ENCODE measurements at places on chromosomes 12 and 14. TPM values are rescaled to one million over a fixed set of nuclear protein-coding genes. Genes with fewer than 3 reads are reported as not detected.

LRTM2 gene
- total RNA-seq: not detected

BCL2L14 gene
- not detected for total RNA-seq

DNA sequence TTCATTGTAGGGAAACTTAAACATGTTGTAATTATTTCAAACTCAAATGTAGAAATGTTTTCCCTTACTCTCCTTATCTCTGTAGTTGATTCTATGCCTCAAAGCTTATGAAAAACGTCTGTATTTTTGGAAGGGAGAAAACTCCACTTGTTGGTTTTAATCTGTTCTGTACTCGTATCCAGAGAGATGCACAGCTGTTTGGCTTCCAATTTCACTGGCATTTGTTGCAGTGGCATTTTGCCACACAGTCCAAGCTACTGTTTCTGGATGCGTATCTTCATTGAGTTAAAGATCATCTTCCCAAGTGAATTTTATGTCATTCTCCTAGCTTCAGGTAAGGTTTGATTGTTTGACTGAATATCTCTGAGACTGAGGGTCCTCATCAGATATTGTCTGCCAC, 481.4 kb downstream of the TRHDE start:
- no peak for DNase-seq

GRCh38 chr12:3461391-3461790, 29.6 kb upstream of the PRMT8 start:
- no peak for DNase-seq

DNA sequence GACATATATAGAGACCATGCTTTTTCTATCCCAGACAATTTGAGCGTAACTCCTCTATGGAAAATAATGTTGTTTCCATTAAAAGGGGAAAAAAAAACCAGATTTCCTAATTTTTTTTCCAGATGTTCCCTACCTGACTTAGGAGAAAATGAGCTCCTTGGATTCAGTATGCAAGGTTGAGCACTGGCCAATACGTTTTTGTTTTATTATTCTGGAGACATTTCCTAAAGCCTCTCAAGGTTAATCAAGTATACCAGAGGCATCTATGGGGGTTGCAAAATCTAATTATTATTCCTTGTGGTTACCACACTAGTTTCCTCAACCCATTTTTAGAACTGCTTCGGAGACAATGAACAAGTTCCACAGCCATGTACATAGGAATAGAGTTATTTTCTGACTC, 291.3 kb downstream of the SLC16A7 start:
- DNase-seq: no peak

- DNase-seq: no peak
Measured at GRCh38 chr14:22753586-22753985, 12.9 kb upstream of the OXA1L start.

DNA sequence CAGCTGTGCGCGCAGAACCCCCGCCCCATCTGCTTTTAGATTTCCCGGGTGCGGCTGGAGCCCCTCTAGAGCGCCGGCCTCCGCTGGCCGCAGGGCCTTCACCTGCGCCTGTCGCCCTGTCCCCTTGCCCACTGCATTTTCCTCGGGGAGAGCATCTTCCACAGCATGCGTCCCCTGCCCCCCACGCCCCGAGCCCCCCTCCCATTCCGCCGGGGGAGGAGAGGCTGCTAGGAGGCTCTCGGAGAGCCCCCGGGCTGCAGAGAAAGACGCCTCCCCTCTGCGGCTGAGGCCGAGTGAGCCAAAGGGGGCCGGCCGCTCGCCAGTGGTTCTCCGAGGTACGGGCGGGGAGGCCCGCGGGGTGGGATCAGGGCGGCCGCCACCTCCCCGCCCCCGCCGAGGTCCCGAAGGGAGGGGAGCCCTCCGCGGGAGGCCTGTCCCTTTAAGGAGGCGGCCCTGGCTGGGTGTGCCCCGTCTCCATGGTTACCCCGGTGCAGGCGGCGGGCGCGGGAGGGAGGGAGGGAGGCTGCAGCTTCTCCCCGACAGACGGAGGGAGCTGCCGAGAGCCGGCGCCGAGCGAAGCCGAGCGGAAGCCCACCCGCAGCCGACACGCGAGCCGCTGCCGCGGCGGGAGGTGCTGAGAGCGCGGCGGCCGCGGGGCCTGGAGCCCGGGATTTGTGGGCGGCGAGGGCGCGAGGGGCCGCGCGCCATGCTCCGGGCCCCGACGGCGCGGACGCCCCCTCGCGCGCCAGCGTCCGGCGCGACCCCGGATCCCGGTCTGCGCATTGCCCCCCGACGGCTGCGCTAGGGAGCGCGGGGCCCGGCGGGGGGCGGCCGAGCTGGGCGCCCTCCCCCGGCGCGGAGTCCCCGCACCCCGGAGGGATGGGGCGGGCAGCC, at the start of gene KCNH3:
Gene KCNH3, plus strand, starts transcription at position 521 of the 894 bp plus-strand sequence. CDS start 387 bp downstream, outside the sequence.
- DNase-seq: peak; percentile 71

Data from right atrium auricular region (tissue), 2 donors.